Activated CD8-positive, alpha-beta memory T cell treated with anti-CD3 and anti-CD28 coated beads, Interleukin-2, amount 10 ng/mL, durations not matched to agents 7 days and 5 days (primary cell): ENCODE measurements at places on chromosomes 5 and 9. TPM values are rescaled to one million over a fixed set of nuclear protein-coding genes. Genes with fewer than 3 reads are reported as not detected.

DNA sequence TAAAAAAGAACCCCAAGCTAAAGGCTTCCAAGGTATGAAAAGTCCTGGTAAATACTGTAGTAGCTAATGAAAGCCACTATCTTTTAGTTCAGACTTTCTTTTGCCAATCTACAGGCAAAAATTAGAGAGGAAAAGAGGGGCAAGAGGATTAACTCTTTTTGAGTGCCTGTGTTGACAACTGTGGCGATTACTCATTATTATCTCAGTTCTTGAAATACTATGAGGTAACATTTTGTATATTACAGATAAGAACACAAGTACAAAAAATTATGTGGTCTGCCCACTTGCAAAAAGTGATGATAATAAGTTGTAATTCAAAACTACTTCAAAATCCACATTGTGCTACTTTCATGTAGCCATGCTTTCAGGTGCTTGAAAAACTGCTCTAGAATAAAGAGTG, 144.0 kb downstream of the DTWD2 start:
- DNase-seq, result no peak
- H3K27me3 ChIP-seq, result no peaks in the 10 kb centered on the region
- no peak overlapping the region for H3K27ac ChIP-seq
- H3K36me3 ChIP-seq, result no peaks in the 10 kb centered on the region

DNA sequence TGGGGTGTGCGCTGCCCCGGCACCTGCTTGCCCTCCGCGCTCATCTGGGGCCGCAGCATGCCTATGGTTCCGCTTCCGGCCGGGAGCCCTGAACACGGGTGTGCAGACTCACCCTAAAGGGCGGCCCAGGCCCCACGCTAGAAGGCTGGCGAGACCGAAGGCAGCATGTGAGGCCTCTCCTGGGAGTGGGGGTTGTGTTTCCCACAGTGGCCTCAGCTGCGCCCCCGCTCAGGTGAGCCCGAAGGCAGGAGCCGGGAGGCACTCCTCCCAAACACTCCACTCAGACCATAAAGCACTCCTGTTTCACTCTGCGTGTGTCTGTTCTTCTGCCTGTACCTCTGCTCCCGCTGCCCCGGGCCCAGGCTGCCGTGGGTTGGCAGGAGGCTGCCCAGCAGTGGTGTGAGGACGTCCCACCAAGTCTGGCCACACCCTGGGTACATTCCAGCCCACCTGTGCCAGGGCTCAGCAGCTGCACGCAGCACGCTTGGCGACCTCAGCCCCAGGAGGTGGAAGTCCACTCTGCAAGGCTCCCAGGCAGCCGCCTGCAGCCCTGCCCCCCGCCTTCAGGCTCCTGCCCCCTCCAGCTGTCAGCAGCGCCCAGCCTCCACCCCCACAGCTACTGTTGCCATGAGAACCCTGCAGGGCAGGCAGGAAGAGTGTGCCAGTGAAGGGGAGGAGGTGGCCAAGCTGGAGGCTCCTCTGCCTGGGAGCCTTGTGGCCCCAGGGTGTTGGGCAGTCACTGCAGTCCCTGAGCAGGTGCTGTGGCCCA, 1.2 kb upstream of the AJM1 start:
- no peaks in the 10 kb centered on the region for H3K36me3 ChIP-seq
- peaks cover 9% of the 10 kb centered on the region for H3K4me1 ChIP-seq
- peaks cover 5% of the 10 kb centered on the region for H3K27me3 ChIP-seq

DNA sequence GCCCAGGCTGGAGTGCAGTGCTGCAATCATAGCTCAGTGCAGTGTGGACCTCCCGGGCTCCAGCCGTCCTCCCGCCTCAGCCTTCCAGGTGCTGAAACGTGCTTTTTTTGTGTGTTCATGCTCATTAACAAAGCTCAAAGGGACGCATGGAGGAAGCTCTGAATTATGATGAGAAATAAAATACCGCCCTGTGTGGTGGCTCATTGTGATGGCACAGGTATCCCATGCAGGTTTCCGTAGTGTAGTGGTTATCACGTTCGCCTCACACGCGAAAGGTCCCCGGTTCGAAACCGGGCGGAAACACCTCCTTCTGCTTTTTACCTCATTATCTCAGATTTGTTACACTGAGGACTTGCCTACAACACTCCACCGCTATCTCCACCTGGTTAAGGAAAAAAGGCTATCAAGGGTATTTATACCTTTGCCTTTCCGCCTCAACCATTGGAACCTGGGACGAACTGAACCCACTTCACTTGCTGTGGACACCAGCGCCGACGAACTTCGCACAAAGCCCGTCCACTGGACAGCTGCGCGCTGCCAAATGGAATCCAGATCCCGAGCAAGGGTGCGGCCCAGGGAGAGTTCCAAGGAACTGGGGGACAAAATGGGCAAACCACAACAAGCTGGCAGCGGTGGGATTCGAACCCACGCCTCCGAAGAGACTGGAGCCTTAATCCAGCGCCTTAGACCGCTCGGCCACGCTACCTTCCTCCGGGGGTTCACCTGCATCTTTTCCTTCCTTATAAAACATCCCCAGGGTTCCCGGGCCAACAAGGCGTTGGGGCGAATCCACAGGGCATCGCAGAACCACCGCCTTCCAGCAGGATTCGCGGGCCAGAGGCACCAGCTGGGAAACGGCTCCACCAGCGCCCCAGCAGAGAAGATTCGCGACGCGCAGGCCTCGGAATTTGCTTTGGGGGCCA, 26.3 kb downstream of the OR2V2 start:
- H3K27me3 ChIP-seq, result peaks cover 61% of the 10 kb centered on the region
- peaks cover 49% of the 10 kb centered on the region for H3K4me1 ChIP-seq
- H3K36me3 ChIP-seq, result no peaks in the 10 kb centered on the region
- peak; percentile 83 for DNase-seq
- peak overlapping the region; percentile 79 for H3K4me3 ChIP-seq

The SPATA31D4 gene
- total RNA-seq, result not detected

The ARSI gene
- total RNA-seq, result not detected

The ANXA2R gene
- 32.0 TPM for total RNA-seq
